ENCODE measurements at places on chromosomes 2 and 18. TPM values are rescaled to one million over a fixed set of nuclear protein-coding genes. Genes with fewer than 3 reads are reported as not detected.
A peak's percentile ranks its signal among the peaks of the same experiment; 100 is the strongest.

- no peak for DNase-seq
Measured at GRCh38 chr2:24287171-24287570, 73.2 kb downstream of the ITSN2 start.

DNA sequence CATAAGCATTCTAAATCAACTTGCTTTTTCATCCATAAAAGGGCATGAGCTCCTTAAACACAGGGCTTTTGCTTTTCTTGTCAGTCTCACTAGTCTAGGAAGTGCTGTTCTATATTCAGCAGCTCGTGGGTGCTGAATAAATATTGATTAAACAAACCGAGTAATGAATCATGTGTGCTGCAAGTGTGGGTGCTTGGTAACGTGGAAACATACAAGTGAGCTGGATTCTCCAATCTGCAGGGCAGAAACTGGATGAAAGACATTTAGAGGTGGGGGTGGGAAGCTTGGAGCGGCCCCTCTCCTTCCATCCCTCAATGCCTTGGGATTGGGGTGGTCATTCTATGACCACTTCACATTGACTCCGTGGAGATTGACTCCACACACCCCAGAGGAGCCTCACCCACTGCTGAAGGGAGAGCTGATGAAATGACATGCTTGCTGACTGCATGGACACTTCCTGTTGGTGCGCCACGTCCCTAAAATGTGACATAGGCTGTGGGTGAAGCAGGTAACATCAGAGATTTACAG, 114.6 kb downstream of the DOCK10 start:
- no peak for DNase-seq

DNA sequence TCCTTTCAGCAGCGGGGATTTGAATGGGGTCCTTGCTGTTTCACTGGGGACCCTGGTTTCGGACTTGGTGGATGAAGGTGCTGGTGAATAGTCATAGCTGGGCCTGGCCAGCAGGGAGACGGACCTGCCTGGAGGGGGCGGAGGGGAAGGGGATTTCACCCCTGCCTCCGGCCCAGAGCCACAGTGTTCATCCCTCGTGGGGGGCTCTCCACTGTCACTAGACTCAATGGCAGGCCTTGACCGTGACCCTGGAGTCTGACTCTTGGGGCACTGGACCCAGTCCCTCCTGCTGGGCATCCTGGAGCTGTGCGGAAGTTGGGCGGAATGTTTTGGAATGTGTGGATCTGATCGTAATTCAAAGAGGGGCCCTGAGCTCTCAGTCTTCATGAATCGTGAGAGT, 113.9 kb upstream of the LYPD1 start:
- DNase-seq, result no peak

Gene CYP27C1
- total RNA-seq, result 0.56 TPM

DNA sequence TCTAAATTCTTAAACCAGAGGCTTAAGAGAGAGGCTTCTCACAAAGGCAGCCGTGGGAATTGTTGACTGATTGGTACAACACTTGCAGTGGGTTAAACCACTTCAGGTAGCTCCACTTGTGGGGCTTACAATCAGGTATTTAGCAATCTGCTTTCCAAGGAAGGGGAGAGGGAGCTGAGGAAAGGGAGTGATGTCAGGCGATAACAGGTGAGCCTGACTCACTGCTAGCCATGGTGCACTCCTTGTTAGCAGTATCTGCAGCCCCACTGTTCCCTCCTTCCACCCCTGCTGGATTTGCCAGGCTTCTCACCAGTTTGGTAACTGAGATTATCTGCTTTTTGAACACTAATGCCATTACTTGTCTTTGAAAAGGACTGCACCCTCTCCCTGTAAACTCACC, 1056.7 kb upstream of the FANCL start:
- DNase-seq, result peak; percentile 17

Gene MTX2
- total RNA-seq, result 42.5 TPM

Gene UPP2
- total RNA-seq, result 0.52 TPM

- DNase-seq, result no peak
Measured at GRCh38 chr2:190478572-190479195, 55.8 kb downstream of the NEMP2 start.

Gene FEV
- total RNA-seq, result not detected

Gene TBR1
- not detected for total RNA-seq

GRCh38 chr2:134838143-134838620, at the start of gene ACMSD:
Gene ACMSD (plus strand): TSS chr2:134838616. CDS start chr2:134838683, 67 bp downstream.
- no peak for DNase-seq

GRCh38 chr2:98479959-98480524, 35.4 kb downstream of the INPP4A start:
- peak; percentile 69 for DNase-seq

DNA sequence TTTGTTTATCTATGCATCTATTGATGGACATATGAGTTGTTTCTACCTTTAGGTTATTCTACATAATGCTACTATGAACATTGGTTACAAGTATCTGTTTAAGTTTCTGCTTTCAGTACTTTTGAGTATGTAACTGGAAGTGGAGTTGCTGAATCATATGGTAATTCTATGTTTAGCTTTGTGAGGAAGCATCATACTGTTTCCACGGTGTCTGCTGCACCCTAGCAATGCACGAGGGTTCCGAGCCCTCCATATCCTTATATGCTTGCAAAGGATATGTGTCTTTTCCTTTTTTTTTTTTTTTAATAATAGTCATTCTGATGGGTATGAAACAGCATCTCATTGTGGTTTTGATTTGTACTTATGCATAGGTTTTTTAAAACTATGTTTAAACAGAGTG, 83.7 kb downstream of the FMNL2 start:
- no peak for DNase-seq

- DNase-seq, result no peak
Measured at GRCh38 chr18:65124633-65125032, 626.2 kb upstream of the CDH7 start.

Gene FER1L5
- 0.28 TPM for total RNA-seq

- peak; percentile 71 for DNase-seq
Measured at GRCh38 chr2:177334940-177335543, 57.5 kb upstream of the AGPS start.

DNA sequence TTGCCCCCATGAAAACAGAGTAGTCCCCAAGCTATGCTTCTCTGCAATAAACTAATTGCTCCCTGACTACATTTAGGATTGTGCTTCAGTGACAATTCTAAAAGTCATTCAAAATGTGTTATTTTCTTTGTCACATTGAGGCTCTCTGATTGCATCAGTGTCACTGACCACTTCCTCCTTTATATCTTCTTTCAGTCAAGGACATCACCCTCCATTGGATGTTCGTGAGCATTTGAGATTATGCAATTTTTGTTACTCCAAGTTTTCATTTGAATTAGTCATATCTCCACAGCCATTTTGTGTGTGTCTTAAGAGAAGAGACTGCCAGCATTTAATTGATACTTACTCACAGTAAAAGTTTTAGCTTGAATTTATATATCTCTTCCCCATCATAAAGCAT, 780.8 kb upstream of the GCFC2 start:
- DNase-seq, result no peak

DNA sequence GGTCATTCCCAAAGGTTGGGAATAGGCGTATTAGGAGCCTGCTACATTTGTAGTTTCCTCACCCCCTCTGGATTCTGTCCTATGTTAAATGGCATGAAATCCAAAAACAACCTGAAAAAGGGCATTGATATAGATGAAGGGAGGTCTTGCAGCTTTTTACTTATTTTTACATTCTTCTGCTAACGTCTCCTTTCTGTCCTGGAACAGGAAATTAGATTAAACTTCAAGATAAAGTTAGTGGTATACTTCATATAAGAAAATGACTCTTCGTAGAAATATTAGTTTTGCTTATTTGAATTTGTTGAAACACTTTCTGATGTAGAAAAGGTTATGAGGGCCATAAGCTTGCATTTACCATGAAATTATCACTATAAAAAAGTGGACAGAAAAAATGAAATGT, 694.5 kb downstream of the ADCYAP1 start:
- no peak for DNase-seq

- peak; percentile 51 for DNase-seq
Measured at GRCh38 chr2:29811378-29811777, 110.0 kb downstream of the ALK start.

DNA sequence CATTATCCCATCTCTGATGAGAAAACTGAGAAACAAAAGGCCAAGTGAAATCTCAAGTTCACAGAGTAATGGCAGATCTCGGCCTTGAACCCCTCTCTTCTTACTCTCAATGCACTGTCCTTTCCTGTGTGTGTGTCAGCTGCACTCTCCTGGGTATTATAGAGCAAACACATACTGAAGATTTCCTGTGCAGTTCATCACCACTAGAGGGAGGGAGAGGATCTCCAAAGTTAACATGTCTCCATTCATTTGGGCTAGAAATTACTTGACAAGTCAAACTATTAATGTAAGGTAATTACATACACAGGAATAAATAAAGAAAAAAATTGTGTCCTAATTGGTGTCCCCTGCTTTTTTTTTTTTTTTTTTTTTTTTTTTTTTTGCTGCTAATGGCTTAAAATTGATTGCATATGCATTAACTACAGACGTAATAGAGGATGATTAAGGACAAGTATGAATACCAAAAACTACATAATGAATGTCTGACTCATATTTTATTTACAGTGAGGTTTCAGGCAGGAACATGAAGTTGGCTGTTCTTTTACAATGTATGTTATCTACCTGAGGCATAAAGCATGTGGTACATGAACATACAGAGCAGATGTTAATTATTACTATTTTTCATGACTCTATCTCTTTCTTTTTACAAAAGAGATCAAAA, 269.2 kb downstream of the NYAP2 start:
- DNase-seq, result peak; percentile 68
